ENCODE measurements at places on chromosomes 7 and 10.

DNA sequence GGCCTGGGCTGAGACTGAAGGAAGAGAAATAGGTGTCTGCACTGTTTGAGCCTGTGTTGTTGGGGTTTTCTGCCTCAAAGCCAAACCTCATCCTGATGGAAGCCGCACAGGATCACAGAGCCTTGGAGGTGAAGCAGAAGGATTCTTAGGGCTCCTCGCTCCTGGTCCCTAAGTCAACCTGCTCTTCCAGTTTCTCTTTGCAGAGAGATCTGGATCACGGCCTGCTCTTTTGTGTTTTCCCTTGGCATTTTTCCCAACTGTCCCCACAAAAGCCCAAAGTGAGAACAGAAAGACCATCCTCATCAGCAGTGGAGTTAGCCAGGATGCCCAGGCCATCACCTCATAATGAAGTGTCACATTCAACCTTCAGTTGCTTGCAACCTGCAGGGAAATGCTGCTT lies 20.3 kb upstream of the PPIA start:
- no peak for DNase-seq

- no peak for DNase-seq
Measured at GRCh38 chr7:2662273-2663120, 25.5 kb upstream of the AMZ1 start.

GRCh38 chr10:74213571-74214162 lies 62.6 kb downstream of the ADK start:
- DNase-seq: no peak

- no peak for DNase-seq
Measured at GRCh38 chr10:101089520-101090299, 27.9 kb downstream of the KAZALD1 start.

DNA sequence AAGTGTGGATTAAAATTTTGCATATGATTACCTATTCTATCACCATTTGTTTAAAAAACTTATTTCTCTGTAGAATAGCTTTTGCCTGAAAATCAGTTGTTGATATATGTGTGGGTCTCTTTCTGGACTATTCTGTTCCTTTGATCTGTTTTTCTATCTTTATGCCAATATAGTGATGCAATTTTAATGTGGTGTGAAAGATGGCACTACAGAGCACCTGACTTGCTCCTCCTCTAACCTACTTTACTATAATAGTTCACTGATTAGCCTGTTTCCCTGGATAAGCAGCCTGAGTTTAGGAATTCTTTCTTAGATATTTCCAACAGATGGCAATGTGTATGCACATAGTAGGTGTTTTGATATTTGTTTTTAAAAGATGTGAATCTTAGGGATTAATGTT lies 294.5 kb downstream of the AUTS2 start:
- DNase-seq: no peak

GRCh38 chr10:98332623-98333269 lies 64.8 kb upstream of the LOXL4 start:
- no peak for DNase-seq

- no peak for DNase-seq
Measured at GRCh38 chr7:135911099-135911498, 66.1 kb downstream of the MTPN start.

DNA sequence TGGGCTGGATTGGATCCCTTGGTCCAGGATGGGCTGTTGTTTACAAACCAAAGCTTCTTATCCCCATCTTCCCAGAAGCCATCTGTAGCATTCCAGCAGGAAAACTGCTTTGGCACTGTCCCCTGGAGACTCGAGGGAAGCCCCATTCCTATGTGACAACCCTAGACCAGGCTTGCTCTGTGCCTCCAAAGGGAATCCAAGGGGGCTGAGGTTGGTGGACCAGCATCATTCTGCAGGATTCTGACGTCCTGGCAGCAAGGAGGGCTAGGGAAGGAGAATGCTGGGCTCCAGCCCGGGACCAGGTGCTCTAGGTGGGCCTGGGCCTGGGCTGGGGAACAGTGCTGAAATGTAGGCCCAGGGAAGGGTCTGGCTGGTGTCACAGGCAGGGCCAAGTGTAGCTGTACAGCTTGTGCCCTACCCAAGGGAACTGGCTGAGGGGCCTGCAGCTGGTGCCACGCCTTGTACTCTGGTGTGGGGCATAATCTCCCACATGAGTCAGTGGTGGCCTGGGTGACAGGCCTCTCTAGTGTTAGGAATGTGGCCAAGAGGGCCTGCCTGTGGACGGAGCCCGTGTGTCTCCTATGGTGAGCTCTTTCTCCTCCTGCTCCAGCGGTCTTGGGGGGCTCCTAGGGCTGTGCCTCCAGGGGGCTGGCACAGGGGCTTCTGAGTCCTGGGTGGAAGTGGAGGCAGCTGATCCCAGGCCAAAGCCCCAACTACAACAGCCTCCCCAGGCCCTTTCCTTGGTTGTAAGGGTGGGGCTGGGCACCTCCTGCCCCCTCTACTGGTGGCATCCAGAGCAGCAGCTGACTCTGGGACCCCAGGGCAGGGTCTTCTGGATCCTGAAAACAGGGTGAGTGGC lies 25.2 kb downstream of the TRIM8 start:
- no peak for DNase-seq

DNA sequence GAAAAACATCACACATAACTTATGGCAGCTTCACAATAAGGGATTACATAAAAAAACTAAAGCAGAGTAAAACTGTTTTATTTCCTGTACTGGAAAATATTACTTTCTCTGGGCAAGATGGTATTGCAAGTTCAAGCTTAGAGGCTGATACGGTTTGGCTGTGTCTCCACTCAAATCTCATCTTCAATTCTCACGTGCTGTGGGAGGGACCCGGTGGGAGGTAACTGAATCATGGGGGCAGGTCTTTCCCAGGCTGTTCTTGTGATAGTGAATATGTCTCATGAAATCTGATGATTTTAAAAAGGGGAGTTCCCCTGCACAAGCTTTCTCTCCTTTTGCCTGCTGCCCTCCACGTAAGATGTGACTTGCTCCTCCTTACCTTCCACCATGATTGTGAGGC lies 5.1 kb upstream of the LRRC27 start:
- DNase-seq: no peak

DNA sequence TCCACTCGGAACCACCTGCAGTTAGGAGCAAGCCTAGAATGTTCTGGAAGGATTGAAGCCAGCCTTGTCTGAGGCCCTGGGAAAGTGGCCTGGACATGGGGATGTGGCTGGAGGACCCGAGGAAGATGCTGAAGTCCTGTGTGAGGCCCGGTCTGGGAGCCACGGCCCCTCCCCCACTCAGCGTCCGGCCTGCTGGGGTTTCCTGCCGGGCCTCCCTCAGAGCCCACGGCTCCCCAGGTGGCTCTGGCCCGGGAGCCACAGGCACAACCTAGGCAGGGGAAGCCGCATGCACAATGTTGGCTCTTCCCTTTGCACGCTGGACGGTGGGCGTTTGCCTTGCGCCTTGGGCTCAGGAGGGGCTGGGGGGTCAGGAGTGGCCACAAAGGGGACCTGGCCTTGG lies 39.0 kb downstream of the UNCX start:
- no peak for DNase-seq

- DNase-seq: no peak
Measured at GRCh38 chr10:102781921-102782557, 38.3 kb downstream of the WBP1L start.

DNA sequence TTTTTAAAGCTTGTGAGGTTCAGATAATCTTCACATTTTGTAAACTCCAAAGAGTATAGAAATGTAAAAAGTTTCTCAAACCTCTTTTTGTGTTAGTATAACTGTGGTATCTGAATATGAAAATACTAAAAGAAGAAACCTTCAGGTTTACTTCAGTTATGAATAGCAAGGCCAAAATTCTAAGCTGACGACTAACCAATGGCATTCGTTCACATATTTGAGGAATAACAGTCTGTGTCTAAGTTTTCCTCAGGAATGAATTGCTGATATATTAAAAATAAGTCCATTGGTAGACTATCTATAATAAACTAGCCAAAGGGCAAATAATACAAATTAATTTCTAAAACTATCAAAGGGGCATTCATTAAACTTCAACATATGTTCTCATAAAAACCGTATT lies 206.0 kb downstream of the CXCL12 start:
- DNase-seq: no peak

DNA sequence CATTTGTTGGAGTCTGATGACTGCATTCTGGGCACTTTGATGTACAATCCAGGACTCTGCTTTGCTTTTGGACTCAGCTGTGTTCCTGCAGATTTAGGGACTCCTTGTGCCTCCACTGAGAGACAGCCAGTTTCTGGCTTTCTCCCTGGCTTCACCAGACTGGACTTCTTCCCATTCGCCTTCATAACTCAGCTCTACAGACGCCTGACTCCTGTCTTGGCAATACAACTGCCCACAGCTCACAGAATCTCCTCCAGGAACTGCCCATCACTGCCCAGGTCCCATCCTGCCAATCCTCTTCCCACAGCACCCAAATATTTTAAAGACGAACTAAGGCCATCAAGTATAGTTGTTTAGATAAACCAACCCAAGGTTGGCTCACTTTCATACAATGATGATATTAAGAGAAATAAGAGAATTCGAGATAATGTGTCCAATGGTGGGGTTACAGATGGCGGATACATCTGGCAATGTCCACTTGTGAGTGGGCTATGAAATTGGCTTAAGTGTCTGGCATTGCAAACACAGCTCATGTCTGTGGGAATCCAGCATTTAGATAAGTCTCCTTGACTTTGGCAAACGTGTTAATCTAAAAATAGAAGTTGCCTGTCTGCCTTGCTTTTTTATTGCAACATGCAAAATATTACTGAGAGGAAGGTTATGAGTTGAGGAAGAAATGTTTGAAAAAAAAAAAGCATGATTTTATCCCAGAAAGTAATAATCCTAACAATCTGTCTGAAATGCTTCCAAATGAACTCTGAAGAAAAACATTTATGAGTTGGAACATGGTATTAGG lies 95.1 kb downstream of the ITGA8 start:
- DNase-seq: no peak

DNA sequence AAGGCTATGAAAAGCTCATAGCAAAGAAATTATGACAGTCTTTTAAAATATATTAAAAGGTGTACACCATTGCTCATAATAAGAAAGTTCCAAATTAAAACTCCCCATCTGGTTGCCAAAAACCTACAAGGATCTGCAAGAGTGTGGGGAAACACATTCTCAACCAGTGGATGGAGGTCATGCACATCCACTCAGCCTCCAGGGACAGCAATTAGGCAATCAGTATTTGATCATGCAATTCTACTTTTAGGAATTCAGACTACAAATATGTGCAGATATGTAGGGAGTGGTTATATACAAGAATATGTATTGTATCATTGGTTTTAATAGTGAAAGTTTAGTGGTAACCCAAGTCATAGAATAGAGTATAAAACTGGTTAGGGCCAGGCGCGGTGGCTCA lies 157.8 kb downstream of the FGFR2 start:
- no peak for DNase-seq

GRCh38 chr7:151889406-151890354 lies 12.8 kb upstream of the PRKAG2 start:
- no peak for DNase-seq

DNA sequence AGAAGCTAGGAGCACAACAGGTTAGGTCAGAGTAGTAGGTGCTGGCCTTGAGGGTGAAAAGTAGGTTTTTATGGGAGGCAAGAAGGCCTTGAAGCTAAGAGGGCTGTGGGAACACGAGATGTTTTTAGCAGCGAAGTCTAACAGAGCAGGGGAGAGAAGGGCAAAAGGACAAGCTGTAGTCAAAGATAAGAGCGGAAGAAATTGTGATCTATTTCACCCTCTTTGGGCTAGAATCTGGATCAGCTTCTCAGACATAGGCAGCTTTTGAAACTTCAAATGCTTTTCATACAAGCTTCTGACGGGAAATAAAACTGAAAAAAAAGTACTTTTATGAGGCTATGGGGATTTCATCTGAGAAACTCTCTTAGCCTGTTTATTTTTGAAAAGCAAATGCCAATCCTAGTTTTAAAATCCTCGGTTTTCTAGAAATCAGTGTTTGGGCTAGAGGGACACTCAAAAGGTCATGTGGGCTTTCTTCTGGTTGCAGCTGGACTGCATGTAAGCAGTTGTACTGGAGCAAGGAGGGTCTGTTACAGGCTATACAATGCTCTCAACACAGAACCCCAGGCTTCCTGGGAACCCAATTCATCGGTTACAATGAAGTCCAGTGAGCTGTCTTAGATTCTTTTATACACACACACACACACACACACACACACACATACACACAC lies 83.6 kb downstream of the RNF216 start:
- DNase-seq: no peak

GRCh38 chr10:31635009-31635408 lies 293.6 kb downstream of the ARHGAP12 start:
- no peak for DNase-seq

- no peak for DNase-seq
Measured at GRCh38 chr10:5668429-5668828, 2.0 kb upstream of the ASB13 start.

GRCh38 chr7:158050978-158051651 lies 536.5 kb downstream of the PTPRN2 start:
- no peak for DNase-seq

DNA sequence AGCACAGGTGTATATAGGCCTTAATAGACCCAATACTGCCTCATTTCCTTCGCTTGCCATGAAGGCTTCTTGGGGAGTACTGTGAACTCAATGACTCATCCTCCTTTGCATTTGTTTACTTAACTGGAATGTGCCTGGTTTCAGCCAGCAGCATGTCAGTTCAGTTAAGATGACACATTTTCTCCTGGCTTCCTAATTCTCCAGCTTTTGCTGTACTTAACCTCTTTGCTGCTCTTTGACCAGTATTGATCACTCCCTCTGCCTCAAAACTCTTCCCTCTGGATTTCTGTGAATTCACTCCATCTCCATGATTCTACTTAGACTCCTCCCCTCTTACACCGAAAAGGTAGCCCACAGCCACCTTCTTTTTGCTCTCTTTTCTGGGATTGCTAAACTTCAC lies 135.7 kb downstream of the MAGI2 start:
- no peak for DNase-seq

- DNase-seq: no peak
Measured at GRCh38 chr7:44333911-44334733, 8.7 kb upstream of the CAMK2B start.

- no peak for DNase-seq
Measured at GRCh38 chr7:25349283-25350017, 121.2 kb upstream of the NPVF start.

DNA sequence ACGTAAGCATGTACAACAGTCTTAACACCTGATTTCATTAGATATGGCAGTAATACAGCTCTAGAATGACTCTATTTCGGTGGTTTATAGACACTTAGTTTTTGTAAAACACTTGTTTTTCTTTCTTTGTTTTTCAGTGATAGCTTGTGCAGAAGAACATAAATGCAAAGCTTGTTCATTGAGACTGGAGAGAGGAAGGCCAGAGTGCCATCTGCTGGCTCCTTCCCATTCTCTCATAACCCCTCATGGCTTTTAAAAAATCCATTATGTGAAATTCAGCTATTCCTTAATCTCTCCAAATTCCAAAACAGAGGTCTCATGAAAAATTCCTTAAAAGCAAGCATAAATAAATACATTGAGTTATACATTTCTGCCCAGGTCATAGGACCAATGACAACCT lies 76.3 kb downstream of the CACNB2 start:
- DNase-seq: no peak

Measured in GM19239 (cell line).